ENCODE measurements at places on chromosomes 1 and 21.

- no peak for DNase-seq
Measured at GRCh38 chr21:34996304-34997101, 52.6 kb downstream of the RUNX1 start.

DNA sequence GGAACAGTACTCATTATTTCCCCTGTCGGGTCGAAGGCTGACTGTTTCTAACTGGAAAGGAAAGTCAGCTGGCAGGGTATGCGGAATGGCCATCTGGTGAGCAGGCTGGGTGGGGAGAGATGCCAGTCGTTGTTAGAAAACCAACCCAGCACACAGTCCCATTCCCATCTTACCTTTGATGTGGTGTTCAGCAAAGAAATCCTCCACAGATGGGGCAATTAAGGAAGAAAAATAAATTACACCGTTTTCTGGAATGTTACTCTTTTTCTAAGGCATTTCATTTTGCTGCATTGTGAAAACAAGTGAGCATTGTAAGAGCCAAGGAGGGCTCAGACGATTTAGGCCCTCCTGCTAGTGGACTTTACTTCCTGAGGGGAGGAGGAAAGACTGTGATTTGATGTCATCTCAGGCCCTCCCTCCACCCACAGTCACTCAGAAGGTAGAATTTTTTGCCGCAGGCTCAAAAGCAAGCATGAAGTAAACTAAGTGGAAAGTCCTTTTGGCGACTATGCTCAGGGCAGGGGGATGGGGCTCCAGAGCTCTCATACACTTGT, at the start of gene SLC16A4:
SLC16A4 (minus strand) TSS at position 335 of the 554 bp plus-strand sequence. CDS start 1,703 bp downstream, outside the sequence.
- DNase-seq, result peak; percentile 69

DNA sequence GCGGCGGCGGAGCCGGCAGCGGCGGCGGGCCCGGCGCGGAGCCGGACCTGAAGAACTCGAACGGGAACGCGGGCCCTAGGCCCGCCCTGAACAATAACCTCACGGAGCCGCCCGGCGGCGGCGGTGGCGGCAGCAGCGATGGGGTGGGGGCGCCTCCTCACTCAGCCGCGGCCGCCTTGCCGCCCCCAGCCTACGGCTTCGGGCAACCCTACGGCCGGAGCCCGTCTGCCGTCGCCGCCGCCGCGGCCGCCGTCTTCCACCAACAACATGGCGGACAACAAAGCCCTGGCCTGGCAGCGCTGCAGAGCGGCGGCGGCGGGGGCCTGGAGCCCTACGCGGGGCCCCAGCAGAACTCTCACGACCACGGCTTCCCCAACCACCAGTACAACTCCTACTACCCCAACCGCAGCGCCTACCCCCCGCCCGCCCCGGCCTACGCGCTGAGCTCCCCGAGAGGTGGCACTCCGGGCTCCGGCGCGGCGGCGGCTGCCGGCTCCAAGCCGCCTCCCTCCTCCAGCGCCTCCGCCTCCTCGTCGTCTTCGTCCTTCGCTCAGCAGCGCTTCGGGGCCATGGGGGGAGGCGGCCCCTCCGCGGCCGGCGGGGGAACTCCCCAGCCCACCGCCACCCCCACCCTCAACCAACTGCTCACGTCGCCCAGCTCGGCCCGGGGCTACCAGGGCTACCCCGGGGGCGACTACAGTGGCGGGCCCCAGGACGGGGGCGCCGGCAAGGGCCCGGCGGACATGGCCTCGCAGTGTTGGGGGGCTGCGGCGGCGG, 1.0 kb downstream of the ARID1A start:
- DNase-seq, result peak; percentile 46

- DNase-seq, result no peak
Measured at GRCh38 chr1:94362466-94363058, 55.6 kb upstream of the ABCD3 start.

- DNase-seq, result peak; percentile 65
Measured at GRCh38 chr1:27527890-27528817, 38.2 kb upstream of the WASF2 start.

DNA sequence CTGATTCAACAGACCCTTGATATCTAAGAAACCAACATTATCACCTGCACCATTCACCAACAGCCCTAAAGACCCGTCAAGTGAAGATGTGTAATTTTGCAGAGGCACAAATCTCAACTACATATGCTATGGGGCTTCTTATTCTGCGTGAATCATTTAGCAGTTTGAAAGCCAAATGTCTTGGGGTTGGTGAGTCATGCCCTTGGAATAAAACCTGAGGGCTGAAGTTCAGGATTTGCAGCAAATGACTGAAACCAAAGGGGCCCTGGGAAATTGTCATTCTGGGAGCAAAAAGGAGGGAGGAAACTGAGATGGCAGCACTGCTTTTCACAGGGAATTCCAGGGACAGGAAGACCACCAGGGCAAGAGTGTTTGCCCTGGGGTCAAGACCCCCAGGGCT, 79.2 kb upstream of the TNR start:
- DNase-seq, result no peak

DNA sequence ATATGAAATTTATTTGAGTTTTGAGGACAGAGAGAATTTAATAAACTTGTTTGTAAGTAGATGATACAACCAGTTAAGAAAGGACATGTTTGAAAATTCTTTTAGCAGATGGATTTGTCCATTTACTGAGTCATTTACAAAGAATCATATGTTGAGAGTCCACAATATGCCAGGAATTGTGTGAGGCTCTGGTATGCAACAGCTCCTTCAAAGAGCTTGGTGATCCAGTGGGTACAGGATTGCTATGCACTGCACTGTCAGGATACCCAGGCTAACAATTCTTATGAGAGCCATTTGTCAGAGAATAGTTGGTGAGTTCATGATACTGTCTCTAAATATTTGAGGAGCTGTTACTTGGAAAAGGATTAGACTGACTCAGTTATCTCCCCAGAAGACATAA, 11.0 kb downstream of the DNM3 start:
- no peak for DNase-seq

DNA sequence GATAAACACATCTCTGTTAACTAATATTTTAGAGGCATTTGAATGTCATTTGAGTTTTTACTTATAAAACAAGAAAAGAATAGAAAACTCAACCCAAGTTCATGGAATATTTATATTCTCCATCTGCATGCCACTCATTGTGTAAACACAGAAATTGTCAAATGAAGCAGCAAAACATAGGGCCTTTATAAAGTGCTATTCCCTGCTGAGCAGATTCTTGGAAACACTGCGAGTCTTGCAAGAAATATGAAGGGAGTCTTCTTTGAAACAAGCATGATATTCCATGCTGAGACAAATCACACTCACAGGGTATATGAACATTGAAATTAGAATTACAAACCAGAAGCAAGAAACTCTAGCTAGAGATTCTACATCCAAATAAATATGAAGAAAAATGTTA, 655.8 kb downstream of the BRINP3 start:
- no peak for DNase-seq

DNA sequence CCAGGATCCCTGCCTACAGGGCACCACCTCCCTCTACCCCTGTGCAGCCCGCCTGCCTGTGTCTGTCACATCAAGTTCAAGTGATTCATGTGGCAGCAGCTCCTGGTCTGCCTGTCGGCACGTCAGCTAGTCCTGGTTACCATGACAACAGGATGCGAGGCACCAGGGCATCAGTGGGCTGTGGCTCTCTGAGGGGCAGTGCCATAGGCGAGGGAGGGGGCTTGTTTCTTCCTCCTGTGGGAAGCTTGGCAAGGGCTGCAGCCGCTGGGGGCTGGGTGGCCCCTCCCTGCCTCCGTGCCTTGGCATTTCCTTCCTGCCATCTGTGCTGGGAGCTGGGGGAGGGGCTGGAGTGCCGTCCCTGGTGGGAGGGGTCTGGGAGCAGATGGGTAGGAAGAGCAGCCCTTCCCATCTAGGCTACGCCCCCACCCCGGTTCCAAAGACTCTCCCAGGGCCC, 43.1 kb downstream of the FOXO6 start:
- DNase-seq, result peak; percentile 81

DNA sequence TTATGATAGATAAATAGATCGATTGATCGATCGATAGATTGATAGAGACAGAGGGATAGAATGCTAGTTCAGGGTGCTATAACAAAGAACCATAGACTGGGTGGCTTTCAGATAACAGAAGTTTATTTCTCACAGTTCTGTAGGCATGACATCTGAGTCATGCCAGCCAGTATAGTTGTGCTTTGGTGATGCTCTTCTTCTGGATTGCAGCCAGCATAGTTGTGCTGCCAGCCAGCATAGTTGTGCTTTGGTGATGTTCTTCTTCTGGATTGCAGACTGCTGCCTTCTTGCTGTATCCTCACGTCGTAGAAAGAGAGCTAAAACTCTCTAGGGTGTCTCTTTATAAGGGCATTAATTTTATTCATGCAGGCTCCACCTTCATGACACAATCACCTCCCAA, 860.8 kb downstream of the BRINP3 start:
- no peak for DNase-seq

GRCh38 chr1:201807958-201808632, 20.9 kb upstream of the IPO9 start:
- no peak for DNase-seq

DNA sequence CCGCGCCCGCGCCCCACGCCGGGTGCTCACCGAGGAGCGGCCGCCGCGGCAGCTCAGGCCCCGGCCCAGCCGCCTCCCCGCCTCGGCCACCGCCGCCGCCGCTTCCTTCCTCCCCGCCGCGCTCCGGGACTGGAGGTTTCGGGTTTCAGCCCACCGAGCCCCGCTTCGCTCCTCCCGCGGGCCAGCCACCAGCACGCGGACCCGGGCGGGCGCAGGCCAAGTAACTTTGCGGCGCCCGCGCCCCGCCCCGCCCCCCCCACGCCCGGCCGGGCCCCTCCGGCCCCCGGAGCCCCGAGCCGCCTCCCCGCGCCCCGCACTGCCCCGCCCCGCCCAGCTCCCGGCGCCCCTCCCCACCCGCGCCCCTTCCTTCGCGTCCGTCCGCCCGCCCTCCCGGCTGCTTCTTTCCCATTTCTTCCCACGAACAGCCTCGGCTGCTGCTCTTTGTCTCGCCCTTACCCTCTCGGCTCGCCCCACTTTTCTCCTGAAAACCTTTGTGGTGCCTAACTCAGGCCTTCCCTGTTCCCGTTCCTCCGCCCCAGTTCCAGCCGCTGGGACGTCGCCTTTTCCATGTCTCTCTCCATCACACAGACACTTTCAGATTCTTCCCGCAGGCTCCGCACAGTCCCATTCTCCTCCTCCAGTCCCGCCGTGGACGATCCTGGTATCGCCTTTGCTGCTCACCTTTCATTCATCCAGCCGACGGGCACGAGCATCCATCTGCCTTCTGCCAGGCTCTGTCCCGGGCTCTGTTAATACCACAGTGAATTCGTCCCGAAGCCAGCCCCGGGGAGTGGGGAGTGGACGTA, at the start of gene GPR161:
GPR161 (minus strand) TSS at position 222 of the 806 bp plus-strand sequence. CDS start 32,080 bp downstream, outside the sequence.
- peak; percentile 81 for DNase-seq

GRCh38 chr21:31798842-31799704, 67.2 kb upstream of the SCAF4 start:
- DNase-seq, result no peak

- peak; percentile 88 for DNase-seq
Measured at GRCh38 chr1:201538612-201539551, at the start of gene NAV1. Gene NAV1 (plus strand): TSS chr1:201539127. CDS start chr1:201622885, 83,758 bp downstream.

- no peak for DNase-seq
Measured at GRCh38 chr1:81797701-81798100, 3.0 kb upstream of the ADGRL2 start.

DNA sequence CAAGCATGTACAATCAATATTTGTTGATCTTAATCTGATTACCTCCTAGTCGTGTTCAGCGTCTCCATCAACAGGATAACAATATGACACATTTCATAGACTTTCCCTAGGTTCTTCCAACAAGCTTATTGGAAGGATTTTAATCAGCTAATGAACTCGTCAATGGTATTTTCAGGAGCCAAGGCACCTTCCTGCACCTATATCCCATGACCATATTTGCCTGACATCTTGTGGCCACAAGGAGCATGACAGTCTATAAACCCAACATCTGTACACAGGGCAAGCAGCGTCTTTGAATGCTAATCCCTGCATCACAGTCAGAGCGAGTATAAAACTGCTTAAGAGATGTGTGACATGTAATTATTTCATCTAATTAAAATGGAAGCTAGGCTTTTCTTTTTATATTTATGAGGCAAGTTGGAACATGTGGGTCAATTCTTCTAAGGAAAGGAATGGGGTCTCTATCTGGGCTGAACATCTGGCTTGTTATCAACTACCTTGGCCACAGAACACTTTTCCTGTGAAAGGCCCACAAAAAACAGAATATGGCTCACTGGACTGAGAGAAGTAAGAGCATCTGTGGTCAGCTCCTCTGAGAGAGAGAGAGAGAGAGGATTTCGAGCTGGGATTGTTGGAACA, 388.8 kb downstream of the NTNG1 start:
- DNase-seq, result no peak

DNA sequence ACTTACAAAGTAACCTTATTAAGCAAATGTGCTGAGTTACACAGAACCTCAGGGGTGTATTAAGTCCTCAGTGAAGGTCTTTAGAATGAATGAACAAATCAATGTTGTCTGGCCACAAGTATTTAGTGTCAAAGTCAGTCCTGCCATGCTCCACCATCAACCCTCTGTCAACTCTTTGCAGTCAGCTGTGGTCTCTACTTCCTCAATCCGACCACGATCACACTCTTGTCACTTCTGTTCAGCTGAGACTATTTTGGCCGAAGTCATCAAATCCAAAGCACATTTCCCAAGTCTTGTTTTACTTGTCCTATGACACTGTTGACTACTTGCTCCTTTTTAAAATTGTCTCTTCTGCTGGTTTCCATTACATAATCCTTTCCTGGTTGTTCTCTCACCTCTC, 173.5 kb downstream of the ST6GALNAC5 start:
- DNase-seq, result no peak
